Mesenteric fat pad (tissue), 1 donor: ENCODE measurements at places on chromosomes 13 and 19. TPM values are rescaled to one million over a fixed set of nuclear protein-coding genes. Genes with fewer than 3 reads are reported as not detected.

Gene GJB6
- total RNA-seq, result not detected

Gene ZNF726
- 0.74 TPM for total RNA-seq

Gene SERPINE3
- not detected for total RNA-seq

Gene BRCA2
- total RNA-seq, result 1.9 TPM

Gene TNFSF11
- not detected for total RNA-seq

Gene PTPRH
- total RNA-seq, result 1.00 TPM

DNA sequence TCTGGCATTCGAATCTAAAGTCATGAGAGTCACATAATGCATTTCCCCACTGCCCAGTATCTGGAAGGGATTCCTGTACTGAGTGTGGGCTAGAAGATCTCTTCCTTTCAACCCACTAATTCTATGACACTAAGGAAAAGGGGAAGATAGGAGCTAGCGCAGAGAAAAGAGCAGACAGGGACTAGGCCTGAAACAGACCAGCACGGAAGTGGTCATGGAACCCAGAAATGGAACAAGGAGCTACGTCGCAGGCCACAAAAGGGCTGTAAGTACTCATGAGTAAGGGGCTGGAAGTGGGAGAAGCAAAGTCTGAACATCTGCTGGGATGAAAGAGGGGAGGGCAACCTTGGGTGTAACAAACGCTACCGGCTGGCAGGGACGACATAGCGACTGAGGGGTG lies 8.6 kb downstream of the ABCC4 start:
- no peak for DNase-seq

GRCh38 chr13:76790526-76790925 lies 95.7 kb downstream of the KCTD12 start:
- no peak for DNase-seq

- DNase-seq, result no peak
Observed at GRCh38 chr19:34351382-34351826, 13.6 kb upstream of the GPI start.

DNA sequence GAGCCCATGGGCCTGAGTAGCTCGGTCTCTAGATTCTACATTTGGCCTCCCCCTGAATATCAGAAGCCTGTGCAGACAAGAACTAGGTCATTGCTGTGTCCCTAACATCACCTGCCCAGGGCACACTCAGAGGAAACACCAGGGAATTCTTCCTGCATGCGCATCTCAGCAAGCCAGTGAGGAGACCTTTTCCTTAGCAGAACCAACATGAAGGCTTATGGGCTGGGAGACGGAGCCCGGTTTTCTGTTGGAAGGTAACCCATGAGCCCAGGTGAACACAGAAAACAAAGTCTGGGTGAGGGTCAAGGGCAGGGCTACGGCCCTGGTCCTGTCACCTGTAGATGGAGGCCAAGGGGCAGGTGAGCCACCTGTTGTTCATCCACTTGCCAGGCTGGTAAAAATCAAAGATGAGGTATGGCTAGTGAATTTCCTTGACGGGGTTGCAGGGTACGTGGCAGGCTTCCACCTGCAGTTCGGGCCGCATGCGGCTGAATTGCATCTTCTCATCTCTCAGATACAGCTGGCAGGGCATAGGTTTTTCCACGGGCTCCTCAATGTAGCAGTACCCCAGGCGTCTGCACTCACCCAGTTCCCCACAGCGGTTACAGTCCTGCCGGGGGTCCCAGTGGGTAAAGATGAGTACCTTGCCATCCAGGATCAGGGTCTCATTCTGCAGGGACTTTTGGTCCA lies 3.6 kb upstream of the FAM187B start:
- DNase-seq, result peak; percentile 76

- DNase-seq, result no peak
Observed at GRCh38 chr19:43316591-43317319, 36.7 kb upstream of the CD177 start.

DNA sequence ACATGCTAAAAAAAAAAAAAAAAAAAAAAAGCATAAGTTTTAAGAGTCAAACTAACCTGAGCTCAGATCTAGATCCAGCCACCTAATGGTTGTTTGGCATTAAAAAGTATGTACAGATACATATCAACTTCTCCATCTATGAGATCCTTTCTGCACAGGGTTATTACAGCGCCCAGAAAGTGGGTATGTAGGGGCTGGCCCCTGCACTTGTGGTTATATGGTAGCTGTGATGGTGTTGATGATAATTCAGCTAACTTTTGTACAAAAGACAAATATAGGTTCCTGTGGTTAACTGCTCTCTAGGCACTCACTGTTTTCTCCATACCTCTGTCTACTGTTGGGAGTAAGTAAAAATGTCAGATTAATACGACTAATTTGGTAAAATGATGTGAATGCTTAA lies 81.7 kb downstream of the TNFRSF19 start:
- DNase-seq, result no peak

DNA sequence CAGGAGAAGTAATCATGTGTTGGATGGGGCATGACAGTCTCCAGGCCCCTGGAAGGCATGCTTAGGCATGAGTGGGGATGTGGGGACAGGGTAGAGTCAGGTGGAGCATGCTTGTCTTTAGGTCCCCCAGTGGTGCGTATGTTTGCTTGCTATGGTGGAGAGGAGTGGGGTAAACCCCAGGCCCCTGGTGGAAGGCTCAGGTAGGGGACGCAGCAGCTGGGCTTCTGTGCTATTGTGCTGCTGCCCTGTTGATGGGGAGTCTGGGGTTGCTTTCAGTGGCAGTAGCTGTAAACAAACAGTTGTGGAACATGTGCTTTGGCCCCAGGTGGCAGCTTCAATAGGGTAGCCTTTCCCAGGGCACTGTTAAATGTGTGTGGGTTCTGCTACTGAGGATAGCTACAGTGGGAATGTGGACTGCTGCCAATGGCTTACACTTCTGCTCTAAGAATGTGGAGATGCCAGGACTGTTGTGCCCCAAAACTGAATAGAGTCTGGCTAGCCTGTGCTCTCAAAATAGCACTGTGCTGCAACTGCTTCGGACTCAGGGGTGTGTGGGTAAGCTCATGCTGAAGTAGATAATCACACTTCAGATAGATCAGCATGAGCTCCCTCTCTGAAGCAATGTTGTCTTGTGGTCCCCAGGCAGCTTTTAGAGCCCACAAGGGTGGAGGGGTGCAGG lies 1257.3 kb downstream of the DIAPH3 start:
- no peak for DNase-seq

- DNase-seq, result no peak
Observed at GRCh38 chr19:35043906-35044305, 2.4 kb downstream of the HPN start.

- no peak for DNase-seq
Observed at GRCh38 chr19:35466259-35466658, 18.2 kb downstream of the FFAR2 start.

DNA sequence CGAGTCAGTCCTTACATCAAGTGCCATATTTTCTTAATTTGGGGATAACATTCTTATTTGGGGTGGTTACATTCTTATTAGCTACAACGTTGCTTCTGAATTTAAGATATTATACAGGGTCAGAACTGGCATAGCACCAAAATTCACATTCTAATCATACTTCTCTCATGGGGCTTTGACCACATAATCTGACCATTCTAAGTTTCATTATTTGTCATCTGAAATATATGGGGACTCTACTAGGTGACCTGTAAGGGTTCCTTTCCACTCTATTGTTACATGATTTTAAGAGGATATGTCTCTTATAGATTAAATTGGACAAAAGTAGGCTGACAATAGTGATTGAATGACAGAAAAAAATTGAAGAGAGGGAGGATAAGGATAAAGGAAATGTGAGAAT lies 536.5 kb downstream of the KCTD12 start:
- DNase-seq, result no peak

GRCh38 chr13:20798027-20798426 lies 24.3 kb upstream of the EEF1AKMT1 start:
- no peak for DNase-seq

DNA sequence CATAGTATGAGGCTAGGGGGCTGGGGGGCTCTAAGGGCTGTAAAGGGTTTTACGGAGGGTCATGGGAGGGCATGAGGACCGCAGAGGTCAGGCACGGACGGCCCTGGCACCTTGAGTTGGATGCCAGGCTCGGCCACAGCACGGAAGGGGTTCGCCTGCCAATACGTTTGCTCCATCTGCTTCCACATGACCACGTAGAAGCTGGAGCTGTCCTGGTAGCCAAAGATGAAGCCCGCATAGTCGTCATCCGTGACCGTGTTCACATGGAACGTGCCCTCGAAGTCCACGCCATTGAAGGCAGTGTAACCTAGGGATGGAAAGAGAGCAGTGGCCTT lies 6.4 kb downstream of the COMP start:
- DNase-seq, result no peak

GRCh38 chr19:12551060-12551832 lies at the start of gene ZNF564:
TSS of gene ZNF564 (minus strand) at chr19:12551482. CDS start at chr19:12551332, 150 bp downstream.
- peak; percentile 94 for DNase-seq
